ENCODE measurements at places on chromosomes 7 and 10. TPM values are rescaled to one million over a fixed set of nuclear protein-coding genes. Genes with fewer than 3 reads are reported as not detected.

DNA sequence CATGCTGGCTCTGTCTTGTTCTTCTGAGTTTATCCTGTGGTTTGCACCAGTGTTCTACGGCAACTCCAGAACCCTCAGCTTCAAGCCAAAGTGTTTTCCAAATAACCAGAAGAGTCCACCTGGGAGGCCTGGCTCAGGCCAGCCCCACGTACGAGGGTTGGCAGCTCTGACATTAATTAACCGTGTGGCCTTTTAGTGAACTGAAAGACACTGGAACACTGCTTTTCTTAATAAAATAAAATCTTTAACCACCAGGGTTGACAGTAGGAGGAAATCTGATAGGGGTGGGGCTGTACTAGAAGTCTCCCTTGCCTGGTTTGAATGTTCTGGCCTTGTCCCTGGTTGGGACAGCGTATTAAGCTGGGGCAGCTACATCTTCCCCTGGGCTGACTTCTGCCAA is 64.9 kb downstream of the SYPL1 start:
- no peak for DNase-seq

- peak; percentile 36 for DNase-seq
Measured at GRCh38 chr7:151157645-151158329, 9.7 kb downstream of the GBX1 start.

Gene ASIC3
- 3.4 TPM for total RNA-seq

Gene GTPBP10
- 21.6 TPM for total RNA-seq

Gene OR2A1
- not detected for total RNA-seq
